ENCODE measurements at places on chromosomes 11 and 22. TPM values are rescaled to one million over a fixed set of nuclear protein-coding genes. Genes with fewer than 3 reads are reported as not detected.
A peak's percentile ranks its signal among the peaks of the same experiment; 100 is the strongest.

The GGT1 gene
- 64.6 TPM for total RNA-seq

The ISX gene
- total RNA-seq = not detected

The PAAF1 gene
- total RNA-seq = 21.6 TPM

The BEST1 gene
- 0.30 TPM for total RNA-seq

The KCNJ1 gene
- total RNA-seq = not detected

The TRPM5 gene
- total RNA-seq = not detected

The CELSR1 gene
- 0.13 TPM for total RNA-seq

The ZNF280B gene
- 2.0 TPM for total RNA-seq

DNA sequence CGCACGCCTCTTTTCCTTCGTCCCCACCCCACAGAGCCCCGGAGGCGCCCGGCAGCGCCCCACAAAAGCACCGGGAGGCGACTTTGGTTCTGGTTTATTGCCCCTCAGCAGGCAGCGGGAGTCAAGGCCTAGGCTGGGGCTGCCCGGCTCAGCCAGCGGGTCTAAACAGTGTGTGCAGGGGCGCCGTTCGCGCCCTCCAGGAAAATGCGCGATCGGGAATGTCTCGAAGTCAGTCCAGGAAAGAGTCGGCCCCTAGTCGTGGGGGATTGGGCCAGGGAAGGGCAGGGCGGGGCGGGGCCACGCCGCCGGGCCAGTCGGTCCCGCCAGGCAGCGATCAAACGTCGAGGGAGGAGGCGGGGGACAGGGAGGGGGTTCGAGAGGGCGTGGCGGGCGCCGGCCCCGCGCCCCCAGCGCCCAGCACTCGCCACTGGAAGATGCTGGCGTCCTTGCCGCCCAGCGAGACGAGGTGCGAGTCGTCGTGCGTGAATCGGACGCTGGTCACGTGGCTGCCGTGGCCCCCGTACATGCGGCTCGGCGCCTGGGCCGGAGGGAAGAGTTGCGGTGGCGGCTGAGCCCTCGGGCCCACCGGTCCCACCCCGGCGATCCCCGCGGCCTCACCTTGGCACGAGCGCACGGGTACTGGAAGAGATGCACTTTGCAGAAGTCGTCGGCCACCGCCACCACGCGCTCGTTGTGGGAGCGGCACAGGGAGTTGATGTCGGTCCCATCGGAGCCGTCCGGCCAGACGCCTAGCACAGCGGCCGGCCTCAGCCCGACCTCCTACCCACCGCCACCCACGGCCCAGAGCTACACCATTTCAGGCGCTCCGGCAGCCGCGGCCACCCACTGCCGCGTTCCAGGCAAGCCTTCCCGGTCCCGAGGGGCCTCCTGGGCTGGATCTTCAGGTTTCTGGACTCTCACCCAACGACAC lies 741 bp upstream of the MTA2 start:
- peaks cover 67% of the 10 kb centered on the region for H3K36me3 ChIP-seq
- peak overlapping the region; percentile 88 for H3K27ac ChIP-seq
- H3K4me1 ChIP-seq = peaks cover 49% of the 10 kb centered on the region
- H3K4me3 ChIP-seq = peak overlapping the region; percentile 85
- H3K27me3 ChIP-seq = no peaks in the 10 kb centered on the region

DNA sequence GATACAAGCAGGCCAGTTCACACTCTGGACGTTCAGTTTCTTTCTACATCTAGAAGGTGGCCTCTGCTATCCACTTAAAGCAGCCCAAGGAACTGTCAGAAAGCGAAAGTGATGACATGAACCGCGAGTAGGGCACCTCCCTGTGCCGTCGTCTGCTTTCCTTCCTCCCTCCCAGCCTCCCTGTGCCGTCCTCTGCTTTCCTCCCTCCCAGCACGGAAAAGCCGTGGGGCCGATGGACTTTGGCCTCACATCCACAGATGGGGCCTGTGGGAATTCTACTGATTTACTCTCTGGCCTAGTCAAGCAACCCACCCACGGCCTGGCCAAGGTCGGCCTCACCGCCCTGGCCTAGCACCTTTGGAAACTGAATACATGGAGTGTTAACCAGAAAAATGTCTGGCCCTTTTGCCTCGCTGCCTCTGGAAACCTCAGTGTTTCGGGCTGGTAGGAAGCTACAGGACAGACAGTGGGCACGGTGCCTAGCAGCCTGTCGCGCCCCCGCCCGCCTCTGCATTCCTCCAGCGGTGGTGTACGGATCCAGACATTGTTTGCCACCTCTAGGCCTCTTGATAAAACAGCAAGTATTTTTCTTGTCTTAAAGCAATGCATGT lies 14.2 kb downstream of the PEX26 start:
- H3K4me3 ChIP-seq = peak overlapping the region; percentile 75
- peaks cover 39% of the 10 kb centered on the region for H3K4me1 ChIP-seq
- peak; percentile 62 for DNase-seq

- H3K4me1 ChIP-seq = no peaks in the 10 kb centered on the region
- H3K27ac ChIP-seq = no peak overlapping the region
- peaks cover 12% of the 10 kb centered on the region for H3K27me3 ChIP-seq
Observed at GRCh38 chr11:86570020-86570419, 102.4 kb downstream of the ME3 start.

- H3K36me3 ChIP-seq = peaks cover 34% of the 10 kb centered on the region
- H3K4me3 ChIP-seq = no peak overlapping the region
- H3K27me3 ChIP-seq = no peaks in the 10 kb centered on the region
- H3K4me1 ChIP-seq = peaks cover 17% of the 10 kb centered on the region
Observed at GRCh38 chr11:34449013-34449412, 10.3 kb downstream of the CAT start.

- H3K27ac ChIP-seq = no peak overlapping the region
- H3K4me3 ChIP-seq = no peak overlapping the region
- H3K4me1 ChIP-seq = no peaks in the 10 kb centered on the region
- H3K27me3 ChIP-seq = no peaks in the 10 kb centered on the region
- DNase-seq = no peak
Observed at GRCh38 chr11:122513997-122514396, 141.5 kb upstream of the UBASH3B start.

DNA sequence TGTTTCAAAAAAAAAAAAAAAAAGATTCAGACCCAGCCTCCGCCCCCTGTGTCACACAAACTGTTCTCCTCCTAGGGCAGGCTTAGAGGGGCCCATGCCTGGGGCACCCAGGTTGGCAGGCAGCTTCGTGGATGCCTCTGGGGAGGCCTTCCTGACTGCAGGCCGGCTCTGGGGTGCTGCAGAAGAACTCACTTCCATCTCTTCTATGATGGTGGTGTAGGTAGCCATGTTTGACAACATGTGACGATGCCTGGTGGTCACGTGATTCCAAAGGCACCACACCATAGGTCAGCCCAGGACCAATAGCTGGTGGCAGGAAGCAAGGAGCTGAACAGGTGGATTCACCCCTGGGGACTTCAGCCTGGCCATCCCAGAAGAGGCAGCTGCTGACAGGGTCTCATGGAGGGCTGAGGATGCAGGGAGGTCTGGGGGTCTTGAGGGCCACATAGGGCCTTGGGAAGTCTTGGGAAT lies 24.1 kb upstream of the CELSR1 start:
- no peak overlapping the region for H3K27ac ChIP-seq
- H3K27me3 ChIP-seq = peaks cover 4% of the 10 kb centered on the region
- no peak overlapping the region for H3K4me3 ChIP-seq

- no peaks in the 10 kb centered on the region for H3K36me3 ChIP-seq
- no peak overlapping the region for H3K4me3 ChIP-seq
- peaks cover 3% of the 10 kb centered on the region for H3K4me1 ChIP-seq
- peaks cover 30% of the 10 kb centered on the region for H3K27me3 ChIP-seq
- H3K27ac ChIP-seq = no peak overlapping the region
- DNase-seq = no peak
Observed at GRCh38 chr22:22196018-22196533, 48.5 kb upstream of the VPREB1 start.

DNA sequence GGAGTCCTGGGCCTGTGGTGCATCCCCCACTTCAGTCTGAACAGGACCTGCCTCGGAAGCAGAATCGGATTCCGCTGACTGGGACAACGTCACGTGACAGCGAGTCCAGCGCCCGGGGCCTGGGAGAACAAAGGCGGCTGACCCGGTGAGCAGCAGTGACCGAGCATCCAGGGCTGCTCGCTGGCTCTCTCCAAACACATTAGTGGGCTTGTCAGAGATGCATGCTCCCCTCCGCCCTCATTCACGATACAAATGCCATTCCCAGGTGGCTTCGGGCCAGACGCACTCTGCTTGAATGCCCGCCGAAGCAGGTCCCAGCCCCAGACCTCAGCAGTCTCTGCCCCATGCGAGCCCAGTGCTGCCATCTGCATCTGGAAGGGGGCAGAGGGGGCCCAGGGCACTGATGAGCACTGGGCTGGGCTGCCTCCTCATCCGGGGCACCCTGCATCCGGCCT lies 91.0 kb downstream of the WNT7B start:
- peaks cover 8% of the 10 kb centered on the region for H3K27me3 ChIP-seq
- no peaks in the 10 kb centered on the region for H3K4me1 ChIP-seq
- H3K4me3 ChIP-seq = no peak overlapping the region
- no peak for DNase-seq

- H3K27me3 ChIP-seq = peaks cover 63% of the 10 kb centered on the region
- no peaks in the 10 kb centered on the region for H3K36me3 ChIP-seq
- DNase-seq = no peak
- no peaks in the 10 kb centered on the region for H3K4me1 ChIP-seq
- no peak overlapping the region for H3K4me3 ChIP-seq
- no peak overlapping the region for H3K27ac ChIP-seq
Observed at GRCh38 chr22:28920757-28921584, 37.6 kb downstream of the ZNRF3 start.

DNA sequence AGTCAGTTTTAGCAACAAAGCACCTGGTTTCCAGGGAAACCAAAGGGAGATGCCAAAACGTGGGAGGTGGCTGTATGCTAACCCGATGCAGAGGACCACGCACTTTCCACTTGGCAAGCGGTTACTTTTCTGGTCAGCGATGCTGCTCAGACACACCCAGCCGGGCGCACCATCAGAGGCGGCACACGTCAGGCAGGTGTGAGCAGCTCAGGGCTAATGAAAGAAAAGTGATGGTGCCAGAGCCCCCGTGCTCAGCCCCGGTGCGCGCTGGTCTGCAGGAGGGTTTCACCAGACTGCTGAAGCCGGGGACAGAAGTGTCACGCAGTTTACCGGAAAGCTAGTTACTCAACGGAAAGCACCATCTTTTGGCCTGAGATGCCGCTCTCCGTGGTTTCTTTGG lies 5.7 kb downstream of the LTO1 start:
- H3K4me3 ChIP-seq = no peak overlapping the region
- peaks cover 16% of the 10 kb centered on the region for H3K36me3 ChIP-seq
- DNase-seq = no peak
- no peak overlapping the region for H3K27ac ChIP-seq
- H3K27me3 ChIP-seq = no peaks in the 10 kb centered on the region

DNA sequence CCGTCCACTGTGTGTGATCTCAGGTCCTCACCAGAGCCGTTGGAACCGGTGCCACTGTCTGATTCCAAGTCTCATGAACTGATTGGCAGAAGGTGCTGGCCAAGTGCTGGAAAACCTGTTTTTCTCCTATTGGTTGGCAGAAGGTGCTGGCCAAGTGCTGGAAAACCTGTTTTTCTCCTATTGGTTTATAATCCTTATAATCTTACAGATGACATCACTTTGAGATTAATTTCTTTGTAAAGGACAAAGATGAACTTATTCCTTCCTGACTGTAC lies 1106.3 kb downstream of the BRD1 start:
- DNase-seq = no peak
- no peaks in the 10 kb centered on the region for H3K4me1 ChIP-seq

GRCh38 chr11:65340226-65340625 lies 6.6 kb downstream of the DPF2 start:
- H3K27me3 ChIP-seq = no peaks in the 10 kb centered on the region
- no peak overlapping the region for H3K27ac ChIP-seq
- DNase-seq = no peak
- peaks cover 22% of the 10 kb centered on the region for H3K4me1 ChIP-seq

GRCh38 chr22:32905400-32905799 lies 103.9 kb downstream of the TIMP3 start:
- H3K4me1 ChIP-seq = no peaks in the 10 kb centered on the region
- H3K36me3 ChIP-seq = no peaks in the 10 kb centered on the region
- no peak for DNase-seq

DNA sequence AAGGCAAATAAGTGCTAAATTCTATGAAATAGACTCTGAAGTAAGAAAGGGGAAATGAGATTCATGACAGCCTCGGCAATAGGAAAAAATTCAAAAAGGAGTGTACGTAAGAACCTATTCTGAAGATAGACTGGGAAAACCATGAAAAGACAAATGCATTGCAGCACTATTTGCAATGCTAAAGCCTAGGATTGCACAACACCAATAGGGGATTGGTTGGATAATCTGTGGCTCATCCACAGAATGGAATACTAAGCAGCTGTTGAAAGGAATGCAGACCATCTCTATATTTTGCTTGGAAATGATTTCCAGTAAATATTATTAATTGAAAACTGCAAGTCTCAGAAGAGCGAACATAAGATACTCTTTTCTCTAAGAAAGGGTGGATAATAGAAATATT lies 91.7 kb upstream of the CLMP start:
- DNase-seq = no peak
- H3K4me1 ChIP-seq = no peaks in the 10 kb centered on the region
- H3K36me3 ChIP-seq = no peaks in the 10 kb centered on the region
- H3K4me3 ChIP-seq = no peak overlapping the region
- no peak overlapping the region for H3K27ac ChIP-seq
- peaks cover 56% of the 10 kb centered on the region for H3K27me3 ChIP-seq

Measured in activated CD4-positive, alpha-beta memory T cell treated with anti-CD3 and anti-CD28 coated beads, Interleukin-2, amount 10 ng/mL, durations not matched to agents 7 days and 5 days (primary cell).